ENCODE measurements at places on chromosomes 5 and 9.
A peak's percentile ranks its signal among the peaks of the same experiment; 100 is the strongest.

DNA sequence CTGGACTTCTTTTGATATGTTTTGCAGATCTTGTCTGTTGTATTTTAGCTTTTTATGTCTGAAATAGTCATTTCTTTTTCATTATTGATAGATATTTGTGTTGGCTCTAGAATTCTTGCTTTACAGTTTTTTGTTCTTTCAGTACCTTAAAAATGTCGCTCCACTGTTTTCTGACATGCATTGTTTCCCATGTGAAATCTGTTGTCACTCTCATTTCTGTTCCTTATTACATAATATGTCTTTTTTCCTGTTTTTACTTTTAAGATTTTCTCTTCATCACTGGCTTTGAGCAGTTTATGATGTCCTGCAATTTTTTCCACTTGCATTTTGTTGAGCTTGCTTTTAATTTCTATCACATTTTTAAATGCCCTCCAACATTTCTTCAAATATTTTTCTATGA lies 270.4 kb upstream of the TARS1 start:
- DNase-seq = no peak

GRCh38 chr9:104993291-104993963 lies 65.5 kb upstream of the ABCA1 start:
- no peak for DNase-seq

DNA sequence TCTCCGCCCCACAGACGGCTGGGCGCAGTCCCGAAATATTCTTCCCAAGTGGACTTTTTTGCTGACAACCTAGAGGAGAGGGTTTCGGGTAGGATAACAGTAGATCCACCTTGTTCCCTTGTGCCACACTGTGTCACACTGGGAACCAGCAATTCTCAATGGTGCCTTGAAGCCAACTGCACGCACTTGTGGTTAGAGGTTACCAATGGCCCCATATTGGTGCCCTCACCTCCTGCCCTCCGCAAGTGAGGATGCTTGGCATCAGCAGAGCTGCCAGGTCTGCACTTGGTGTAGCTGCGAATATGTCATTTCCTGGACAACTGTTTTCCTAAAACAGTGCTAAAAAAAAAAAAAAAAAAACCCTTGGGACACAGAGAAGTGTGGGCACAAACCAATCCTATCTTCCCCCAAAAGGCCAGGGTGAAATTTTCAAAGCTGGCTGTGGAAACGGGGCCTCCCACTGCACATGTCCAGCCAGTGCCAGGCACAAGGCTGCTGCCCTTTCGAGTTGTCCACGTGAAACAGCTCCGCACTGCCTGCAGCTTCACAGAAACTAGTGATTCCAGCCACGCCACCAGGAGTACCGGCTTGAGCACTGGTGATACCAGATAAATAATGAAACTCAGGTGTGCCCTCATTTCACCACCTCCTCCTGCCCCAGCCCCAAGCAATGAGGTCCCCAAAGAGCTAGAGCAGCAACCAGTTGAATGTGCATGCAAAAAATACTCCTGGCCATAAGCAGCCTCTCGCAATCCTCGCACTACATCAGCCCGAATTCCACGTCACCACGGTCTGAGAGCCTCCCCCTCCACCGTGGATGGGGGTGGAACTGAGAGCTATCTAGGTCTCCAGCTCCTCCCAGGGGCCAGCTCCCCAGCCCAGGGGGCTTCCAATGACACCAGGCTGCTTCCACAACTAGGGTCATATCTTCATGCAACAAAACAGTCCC lies 51.2 kb downstream of the USP20 start:
- DNase-seq = peak; percentile 74

DNA sequence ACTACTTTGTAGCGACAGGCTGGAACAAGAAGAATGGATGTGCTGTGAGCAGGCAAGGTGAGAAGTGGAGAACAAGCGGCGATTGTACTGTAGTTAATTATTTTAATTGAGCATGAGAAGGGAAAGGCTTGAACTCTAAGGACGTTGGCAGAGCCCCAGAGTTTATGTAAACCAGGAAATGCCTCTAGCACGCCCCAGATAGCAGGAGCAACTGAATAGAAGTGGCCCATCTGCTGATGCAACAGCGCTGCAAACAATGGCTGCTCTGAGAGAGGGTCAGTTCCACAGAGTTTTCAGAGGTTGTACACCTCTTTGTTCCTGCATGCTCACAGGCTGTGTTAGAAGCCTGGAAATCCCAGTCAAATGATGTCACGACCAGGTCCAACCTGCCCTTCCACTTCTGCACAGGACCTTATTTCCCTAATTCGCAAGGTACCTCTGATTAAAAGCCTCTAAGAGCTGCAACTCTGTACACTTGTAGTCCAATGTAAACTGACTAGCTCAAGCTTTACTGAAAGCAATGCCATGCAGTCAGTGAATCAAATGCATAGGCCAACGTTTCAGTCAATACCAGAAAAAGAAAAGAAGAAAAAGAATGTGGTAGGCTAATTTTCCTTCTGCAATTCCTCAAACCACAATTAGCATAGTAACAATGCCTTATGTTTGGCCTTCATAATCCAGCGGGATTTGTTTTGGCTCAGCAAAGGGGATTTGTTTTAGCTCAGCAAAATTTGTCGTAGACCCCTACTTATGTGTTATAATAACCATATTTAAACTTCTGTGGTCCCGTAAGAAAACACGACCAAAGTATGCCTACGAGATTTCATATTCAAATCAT lies 119.6 kb upstream of the RETREG1 start:
- DNase-seq = no peak

- DNase-seq = no peak
These were observed 1019.0 kb downstream of the TAF11L14 start for GRCh38 chr5:18653216-18653752.

GRCh38 chr5:81080809-81081460 lies 120.8 kb downstream of the RASGRF2 start:
- DNase-seq = no peak

DNA sequence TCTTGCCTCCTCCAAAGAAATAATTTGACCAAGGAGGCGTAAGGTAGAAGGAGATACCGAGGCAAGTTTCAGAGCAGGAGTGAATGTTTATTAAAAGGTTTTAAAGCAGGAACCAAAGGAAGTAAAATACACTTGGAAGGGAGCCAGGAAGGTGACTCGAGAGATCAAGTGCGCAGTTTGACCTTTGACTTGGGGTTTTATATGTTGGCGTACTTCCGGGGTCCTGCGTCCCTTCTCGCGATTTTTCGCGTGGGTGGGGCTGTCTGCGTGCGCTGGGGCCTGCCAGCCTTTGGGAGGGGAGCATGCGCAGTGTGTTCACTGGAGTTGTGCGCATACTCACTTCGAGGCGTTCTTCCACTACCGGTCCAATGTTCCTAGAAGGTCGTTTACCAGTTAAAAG lies 166.0 kb upstream of the IRX2 start:
- DNase-seq = no peak

DNA sequence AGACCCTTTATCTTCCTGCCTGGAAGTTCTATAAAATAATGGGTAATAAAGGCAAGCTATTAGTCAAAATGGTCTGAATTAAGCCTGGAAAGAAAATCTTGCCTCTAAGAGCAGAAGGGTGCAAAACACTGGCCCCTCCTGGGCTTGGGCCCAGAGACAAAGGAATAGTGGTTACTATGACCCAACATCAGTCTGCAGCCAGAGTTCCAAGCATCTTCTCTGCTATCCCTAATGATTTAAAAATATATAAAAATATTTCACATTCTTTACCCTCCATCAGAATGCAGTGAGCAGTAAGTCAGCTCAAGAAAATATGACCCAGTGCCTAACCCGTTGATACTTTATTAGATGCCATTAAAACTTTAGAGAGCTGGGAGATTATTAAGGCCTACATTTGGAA lies 14.7 kb downstream of the TNFAIP8 start:
- no peak for DNase-seq

GRCh38 chr5:172854451-172854871 lies 20.4 kb downstream of the ERGIC1 start:
- no peak for DNase-seq

DNA sequence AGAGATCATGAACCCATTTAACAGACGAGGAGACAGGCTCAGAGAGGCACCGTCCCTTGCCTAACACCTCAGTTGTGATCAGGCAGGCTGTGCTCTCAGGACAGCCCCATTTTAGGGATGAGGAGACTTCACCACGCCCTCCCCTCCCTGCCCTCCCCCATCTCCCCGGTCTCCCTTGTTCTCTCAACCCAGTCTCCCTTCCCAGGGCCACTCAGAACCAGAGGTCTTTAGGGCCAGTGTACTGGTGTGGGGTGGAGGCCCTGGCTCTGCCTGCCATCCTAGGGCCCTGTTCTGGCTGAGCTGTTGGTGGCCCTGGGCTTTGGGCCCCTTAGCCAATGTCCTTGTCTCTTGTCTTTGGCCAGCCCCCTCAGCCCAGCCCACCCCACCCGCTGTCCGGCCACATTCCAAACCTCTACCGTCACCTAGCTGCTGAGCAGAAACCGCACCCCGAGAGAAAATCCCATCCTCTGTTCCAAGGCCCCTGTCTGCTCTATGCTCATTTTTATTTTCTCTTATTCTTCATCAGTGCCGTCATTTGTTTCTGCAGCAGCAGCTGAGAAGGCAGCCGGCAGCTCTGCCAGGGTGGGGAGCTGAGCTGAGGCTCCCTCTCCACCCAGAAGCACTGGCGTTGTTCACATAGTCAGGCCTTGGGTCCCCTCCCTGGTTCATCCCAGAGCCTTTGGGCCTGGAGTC lies 33.9 kb downstream of the OLFML2A start:
- no peak for DNase-seq

GRCh38 chr5:35030426-35031100 lies 17.2 kb downstream of the AGXT2 start:
- no peak for DNase-seq

DNA sequence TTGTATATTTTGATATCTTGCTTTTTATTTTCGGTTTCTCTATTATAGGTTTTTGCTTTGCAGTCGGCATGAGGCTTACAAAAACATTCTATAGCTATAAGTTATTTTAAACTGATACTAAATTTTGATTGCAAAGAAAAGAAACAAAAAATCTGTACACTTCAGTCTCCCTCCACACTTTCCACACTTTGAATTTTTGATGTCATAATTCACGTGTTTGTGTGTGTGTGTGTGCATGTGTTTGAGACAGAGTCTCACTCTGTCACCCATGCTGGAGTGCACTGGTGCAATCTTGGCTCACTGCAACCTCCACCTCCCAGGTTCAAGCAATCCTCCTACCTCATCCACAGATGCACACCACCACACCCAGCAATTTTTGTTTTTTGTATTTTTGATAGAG lies 124.9 kb downstream of the MRPS30 start:
- DNase-seq = no peak

DNA sequence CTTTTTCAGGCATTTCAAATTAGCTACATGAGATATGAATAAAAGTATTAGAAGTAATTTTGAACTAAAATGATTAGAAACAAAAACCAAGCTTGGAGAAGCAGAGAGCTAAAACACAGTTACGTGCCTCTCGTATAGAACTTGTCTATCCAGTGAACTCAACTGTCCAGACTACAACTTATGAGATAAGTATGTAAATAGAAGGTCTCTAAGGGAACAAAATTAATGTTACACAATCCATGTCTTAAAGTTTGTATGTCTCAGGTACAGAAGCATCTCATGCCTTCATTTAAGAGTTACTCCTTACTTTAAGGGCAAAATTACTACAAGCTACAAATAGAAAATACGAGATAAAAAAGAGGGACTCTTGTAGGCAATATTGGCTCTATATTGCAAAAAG lies 316.8 kb downstream of the CETN3 start:
- no peak for DNase-seq

DNA sequence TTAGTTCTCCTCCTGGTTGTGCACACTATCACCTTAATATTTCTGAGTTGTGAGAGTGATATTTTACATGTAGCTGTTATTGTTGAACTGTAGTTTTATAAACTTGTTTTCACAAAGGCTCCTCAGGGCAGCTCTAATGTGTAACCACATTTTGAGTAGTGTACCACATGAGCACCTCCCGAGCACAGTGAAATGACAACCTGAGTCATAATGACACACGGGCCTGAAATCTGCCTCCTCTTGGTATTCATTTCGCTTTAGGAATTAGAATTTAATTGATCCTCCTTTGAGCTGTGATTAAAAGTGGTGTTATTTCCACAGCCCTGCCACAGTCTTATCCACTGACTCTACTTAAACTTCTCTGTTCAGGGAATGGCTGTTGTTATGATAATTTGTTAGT lies 7.9 kb downstream of the MTRR start:
- DNase-seq = no peak

- DNase-seq = no peak
These were observed 18.7 kb downstream of the ORM2 start for GRCh38 chr9:114348261-114348905.

DNA sequence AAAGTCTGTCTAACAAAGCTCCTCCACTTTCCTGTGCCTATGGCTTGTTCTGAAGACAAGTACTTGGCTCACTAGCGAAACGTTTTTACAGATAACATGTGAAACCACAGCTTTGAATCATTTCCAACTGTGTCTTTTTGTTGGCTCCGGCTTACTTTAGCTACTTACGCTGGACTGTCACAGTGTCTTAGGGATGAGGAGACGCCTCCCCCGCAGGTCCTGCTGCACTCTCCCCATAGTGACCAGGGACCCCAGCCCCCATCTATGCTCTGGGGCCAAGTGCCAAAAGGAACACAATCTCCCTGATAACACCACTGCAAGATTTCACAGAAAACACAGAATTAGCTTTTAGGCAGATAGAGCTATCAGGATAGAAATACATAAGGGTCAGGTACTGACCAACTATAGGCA lies 219.1 kb downstream of the ADAMTS6 start:
- DNase-seq = no peak

- no peak for DNase-seq
These were observed 7.6 kb downstream of the SHROOM1 start for GRCh38 chr5:132822650-132823480.

DNA sequence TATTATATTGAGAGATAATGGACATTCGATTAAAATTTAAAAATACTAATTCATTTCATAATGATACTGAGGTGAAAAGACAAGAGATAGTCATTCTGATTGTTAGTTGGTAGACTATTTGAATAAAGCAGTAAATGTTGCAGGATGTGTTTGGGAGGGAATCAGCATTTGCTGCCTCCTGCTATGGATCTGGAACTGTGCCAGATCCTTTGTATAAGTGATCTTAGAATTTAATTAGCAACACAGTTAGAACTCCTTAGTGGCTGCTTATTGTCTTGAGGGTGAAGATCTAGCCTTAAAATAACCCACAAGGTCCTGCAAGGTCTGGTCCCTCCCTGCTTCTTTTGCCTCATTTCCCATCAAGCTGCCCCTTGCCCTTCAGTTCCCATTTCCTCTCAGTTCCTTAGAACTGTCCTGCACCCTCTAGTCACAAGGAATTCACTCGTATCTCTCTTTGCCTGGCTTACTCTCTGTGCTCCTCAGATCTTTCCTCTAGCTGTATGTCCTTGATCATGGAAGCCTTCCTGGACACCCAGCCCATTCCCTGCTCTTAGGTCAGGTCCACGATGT lies 12.5 kb downstream of the LECT2 start:
- no peak for DNase-seq

DNA sequence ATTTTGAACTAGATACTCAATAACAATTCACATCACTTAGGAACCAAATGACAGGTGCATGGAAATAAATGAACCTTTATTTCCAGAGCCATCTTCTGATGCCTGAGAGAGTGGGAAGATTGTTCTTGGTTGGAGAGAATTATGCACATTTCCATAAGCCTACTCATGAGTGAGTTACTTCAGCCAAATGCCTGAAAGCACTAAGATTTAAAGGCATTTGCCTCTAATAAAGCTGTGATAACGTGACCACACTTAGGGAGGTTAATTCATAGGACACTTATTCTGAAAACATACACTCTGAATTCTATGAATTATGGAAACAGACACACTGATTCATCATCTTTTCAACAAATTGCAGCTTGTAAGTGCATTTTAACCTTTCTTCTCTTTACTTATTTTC lies 40.0 kb downstream of the KCTD16 start:
- no peak for DNase-seq

- DNase-seq = no peak
These were observed 14.5 kb downstream of the TBCA start for GRCh38 chr5:77761606-77762005.
